ENCODE measurements at places on chromosomes 7 and 10.
A peak's percentile ranks its signal among the peaks of the same experiment; 100 is the strongest.

- no peak for DNase-seq
These were observed 121.8 kb downstream of the WDR37 start for GRCh38 chr10:1177936-1178335.

- no peak for DNase-seq
These were observed 93.8 kb upstream of the SMNDC1 start for GRCh38 chr10:110398419-110399105.

DNA sequence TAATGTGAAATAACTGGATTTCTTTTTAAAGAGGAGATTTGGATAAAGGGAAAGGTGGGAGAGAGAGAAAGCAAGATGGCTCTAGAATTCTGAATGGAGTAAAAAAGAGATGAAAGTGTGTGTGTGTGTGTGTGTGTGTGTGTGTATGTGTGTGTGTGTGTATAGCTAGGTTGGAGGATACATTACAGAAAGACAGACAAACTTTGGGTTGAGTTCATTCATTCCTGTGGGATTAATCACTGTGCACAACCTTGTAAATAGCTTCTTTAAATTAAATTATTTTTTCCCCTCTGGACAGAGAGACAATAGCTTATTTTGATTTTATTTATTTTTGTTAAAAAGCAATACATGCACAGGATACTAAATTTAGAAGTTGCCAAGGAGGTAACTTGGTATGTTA lies 7.5 kb downstream of the ASB4 start:
- DNase-seq = no peak

DNA sequence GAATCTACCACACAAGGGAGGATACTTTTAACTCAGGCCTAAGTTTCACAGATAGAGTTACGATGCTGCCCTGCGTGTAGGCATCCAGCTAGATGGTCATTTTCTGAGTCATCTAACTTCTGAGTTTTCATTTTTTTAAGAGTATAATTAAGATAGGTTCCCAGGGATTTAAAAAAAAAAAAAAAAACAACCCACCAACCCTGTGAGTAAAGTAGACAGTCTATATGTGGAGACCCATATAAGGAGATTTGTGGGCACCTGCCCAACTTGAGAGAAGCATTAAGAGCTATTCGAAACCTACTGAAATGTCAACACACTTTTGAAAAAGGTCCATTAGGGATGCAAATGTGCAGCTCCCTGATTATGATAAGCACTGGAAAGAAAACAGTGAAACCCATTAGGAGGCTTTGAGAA lies 257.3 kb downstream of the TRIL start:
- DNase-seq = no peak

GRCh38 chr7:38656968-38657367 lies 25.8 kb upstream of the AMPH start:
- no peak for DNase-seq

GRCh38 chr7:85041605-85042216 lies 145.1 kb downstream of the SEMA3D start:
- peak; percentile 2 for DNase-seq

GRCh38 chr7:8373851-8374250 lies 59.6 kb upstream of the NXPH1 start:
- DNase-seq = no peak

GRCh38 chr7:117146511-117146910 lies 176.3 kb downstream of the WNT2 start:
- no peak for DNase-seq

DNA sequence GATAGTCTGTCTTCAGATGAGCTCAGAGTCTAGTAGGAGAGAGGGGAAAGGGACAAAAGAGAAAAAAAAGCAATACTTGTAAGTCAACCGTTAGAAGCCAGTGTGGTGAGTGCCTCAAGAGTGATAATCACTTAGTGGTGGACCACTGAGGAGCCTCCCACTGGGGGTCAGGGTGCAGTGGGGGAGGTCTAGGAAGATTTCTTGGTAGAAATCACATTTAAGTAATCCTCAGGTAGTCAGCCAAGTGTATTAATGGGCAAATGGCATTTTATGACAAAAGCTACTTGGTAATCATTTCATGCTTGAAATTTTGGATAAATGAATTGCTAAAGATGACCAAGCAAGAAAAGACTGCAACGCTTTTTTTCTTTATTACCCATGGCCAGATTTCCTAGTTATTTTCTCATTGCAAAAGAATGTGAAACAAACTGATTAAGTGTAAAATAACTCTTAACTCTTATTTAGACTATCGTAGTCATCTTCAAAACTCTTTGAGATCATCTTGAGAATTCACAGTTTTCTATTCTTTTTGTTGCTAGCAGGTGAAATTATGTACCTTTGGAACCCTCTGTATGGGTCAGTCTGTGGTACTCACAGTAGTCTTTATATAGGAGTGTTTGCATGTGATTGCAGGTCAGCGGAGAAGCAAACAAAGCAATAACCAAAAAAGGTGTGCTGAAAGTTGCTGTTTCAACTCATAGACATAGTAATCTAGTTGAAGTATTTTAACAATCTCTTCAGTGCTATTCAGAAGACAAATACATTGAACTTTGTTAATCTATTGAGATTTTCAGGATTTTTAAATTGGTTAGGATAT lies 63.9 kb downstream of the PPP1R9A start:
- no peak for DNase-seq

GRCh38 chr7:17937506-17938120 lies 2.7 kb downstream of the SNX13 start:
- no peak for DNase-seq

GRCh38 chr7:43847496-43847895 lies 21.8 kb downstream of the MRPS24 start:
- DNase-seq = no peak

DNA sequence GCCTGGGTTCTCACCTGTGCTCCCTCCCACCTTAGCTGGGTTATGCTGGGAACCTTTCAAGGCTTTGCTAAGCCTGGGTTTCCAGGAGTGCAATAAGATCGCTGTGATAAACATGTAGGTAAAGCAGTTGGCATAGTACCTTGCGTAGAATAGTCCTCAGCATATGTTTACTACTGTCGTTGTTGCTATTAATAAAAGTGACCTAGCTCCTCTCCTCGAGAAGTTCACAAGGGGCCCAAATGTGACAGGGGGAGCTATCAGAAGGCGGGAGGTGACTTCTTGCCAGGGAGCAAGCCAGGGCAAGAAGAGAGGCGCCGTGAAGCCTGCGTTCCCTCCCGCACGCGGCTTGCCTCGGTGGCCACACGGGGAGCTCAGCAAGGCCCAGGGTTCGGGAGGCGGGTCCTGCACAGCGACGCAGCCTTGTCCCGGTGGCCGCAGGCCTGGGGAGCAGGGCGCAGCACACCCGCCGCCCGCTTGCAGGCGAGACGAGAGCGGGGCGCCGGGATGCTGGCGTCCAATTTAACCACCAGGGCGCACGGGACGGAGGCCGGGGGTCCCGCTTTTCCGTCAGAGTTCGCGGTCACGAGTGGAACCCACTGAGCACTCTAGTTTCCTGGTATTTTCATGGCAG lies 106.2 kb downstream of the SNX10 start:
- DNase-seq = no peak

Data from CD4-positive, alpha-beta T cell treated with Interleukin-12 subunit alpha and Interleukin-12 subunit beta, for 1 hour (primary cell).